Cardiac atrium fibroblast (primary cell): ENCODE measurements at places on chromosomes 1 and 21. TPM values are rescaled to one million over a fixed set of nuclear protein-coding genes. Genes with fewer than 3 reads are reported as not detected.

Gene BEND5
- 3.7 and 4.2 TPM in 2 replicates for total RNA-seq

Gene SMYD3
- 13.6 and 14.4 TPM in 2 replicates for total RNA-seq

Gene IQCC
- 1.3 and 1.6 TPM in 2 replicates for total RNA-seq

Gene CZIB
- total RNA-seq: 40.3 and 61.6 TPM in 2 replicates

Gene EXTL1
- total RNA-seq: 0.49 TPM in 1 of 2 replicates, not detected in the other

Gene RGS4
- total RNA-seq: 216 and 252 TPM in 2 replicates

Gene LEMD1
- total RNA-seq: not detected in 2 replicates

Gene PLEKHG5
- 7.8 and 9.2 TPM in 2 replicates for total RNA-seq
